ENCODE measurements at places on chromosomes 2 and 18.

- no peak for DNase-seq
Observed at GRCh38 chr2:228535396-228535795, 353.9 kb upstream of the SPHKAP start.

DNA sequence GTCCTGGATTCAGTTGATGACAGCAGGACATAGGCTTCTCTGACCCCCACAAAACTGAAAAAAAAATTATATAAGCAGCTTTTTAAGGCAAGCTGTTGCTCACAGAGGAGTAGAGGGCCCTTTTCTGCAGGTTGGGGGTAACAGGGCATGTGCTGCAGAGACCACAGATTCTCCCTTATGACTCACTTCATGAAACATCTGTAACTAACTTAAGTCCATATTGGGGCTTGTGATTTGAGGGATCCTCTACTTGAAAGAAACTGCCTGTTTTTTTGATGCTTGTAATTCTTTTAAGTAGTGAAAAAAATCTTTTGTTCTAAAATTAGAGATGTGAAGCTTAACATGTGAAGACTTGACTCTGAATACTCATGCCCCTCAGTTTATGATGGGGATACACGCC lies 33.4 kb downstream of the XRCC5 start:
- peak; percentile 72 for DNase-seq

- DNase-seq: no peak
Observed at GRCh38 chr2:96495982-96496629, 9.1 kb downstream of the NEURL3 start.

- DNase-seq: no peak
Observed at GRCh38 chr2:85130407-85130806, 2.8 kb upstream of the TCF7L1 start.

DNA sequence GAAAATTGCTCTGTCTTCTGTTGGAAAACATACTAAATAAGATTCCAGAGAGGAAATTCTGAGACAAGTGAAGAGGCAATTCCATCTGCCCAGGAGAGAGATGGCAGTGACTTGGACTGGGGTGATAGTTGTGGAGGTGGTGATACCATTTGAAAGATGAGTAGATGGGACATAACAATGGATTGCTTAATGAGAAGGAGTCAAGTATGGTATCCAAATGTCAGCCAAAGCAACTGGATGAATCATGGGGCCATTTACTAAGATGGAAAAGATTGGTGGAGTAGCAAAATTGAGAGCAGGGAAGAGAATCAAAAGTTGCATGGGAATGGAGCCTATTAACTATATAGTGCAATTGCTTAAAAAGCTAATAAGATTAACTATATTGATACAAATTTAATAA lies 222.1 kb downstream of the ETAA1 start:
- DNase-seq: no peak

DNA sequence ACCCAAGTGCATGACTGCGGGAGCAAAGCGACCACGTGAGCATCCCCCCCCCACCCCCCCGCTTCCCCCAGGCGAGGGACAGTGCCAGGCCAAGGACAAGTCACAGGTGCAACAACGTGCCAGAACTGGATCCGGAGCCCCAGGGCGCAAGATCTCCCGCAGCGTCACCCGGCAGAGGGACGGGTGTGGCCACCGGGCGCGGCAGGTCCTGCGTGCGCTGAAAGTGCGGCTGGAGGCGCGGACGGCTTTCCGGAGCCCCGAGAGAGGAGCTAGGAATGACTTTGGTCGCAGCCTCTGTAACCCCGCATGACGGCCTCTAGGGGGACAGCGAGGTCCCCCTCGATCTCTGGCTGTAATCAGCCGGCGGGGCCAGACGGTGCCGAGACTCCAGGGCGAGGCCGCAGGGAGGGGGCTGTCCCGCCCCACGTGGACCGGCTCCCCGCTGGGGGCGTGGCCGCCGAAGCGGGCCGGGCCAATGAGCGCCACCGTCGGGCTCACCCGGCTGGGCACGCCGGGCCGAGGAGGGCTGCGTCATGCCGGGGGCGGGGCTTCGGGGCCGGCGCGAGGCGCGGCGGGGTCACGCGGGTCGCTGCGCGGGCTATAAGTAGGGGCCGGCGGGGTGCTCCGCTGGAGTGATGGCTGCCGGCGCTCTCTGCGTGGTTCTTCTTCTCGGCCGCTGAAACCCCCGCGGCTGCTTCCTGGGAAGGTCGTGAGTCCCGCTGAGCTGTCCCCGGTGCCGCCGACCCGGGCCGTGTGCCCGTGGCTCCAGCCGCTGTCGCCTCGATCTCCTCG lies at the start of gene SLC20A1:
Gene SLC20A1, plus strand, starts transcription at position 630 of the 792 bp plus-strand sequence. CDS start 890 bp downstream, outside the sequence.
- DNase-seq: peak; percentile 88

DNA sequence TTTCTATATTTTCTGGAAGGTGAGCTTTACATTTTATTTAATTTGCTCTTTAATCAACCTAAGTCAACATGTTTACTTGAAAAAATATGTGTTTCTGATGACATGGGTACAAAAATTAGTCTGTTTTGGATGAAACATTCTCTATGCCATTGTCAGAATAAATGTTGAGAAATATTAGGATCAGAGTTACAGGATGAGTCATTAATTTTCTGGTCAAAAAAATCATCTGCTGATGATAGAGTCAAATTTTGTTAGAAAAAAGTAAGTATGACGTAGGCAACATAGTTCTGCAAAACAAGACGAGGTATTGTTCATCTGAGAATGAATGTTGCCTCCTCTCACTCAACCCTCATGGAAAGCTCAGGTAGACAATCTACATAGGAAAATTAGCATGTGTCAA lies 107.6 kb upstream of the CAVIN2 start:
- no peak for DNase-seq

GRCh38 chr2:144032566-144032965 lies 487.4 kb downstream of the ZEB2 start:
- DNase-seq: peak; percentile 69

- DNase-seq: no peak
Observed at GRCh38 chr2:207873794-207874193, 104.1 kb upstream of the FZD5 start.

GRCh38 chr2:197205585-197206215 lies 104.9 kb downstream of the ANKRD44 start:
- no peak for DNase-seq

- DNase-seq: no peak
Observed at GRCh38 chr2:75622500-75622899, 24.1 kb upstream of the MRPL19 start.

DNA sequence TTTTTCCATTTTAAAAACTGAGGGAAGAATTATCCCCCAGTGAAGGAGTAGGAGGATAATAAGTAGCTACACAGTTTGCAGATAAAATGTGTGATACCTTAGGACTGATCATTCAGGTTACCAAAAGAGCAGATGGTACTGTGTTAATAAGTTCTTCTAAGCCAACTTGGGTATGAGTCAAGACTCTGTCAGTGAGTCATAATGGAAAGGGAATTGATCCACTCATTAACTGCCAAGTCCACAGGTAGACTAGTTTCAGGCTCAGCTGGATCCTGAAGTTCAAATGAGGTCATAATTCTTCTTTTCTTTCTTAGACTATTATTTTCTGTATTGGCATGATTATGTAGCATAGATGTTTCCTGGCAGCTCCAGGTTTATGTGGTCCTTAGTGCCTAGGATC lies 142.4 kb upstream of the ALPP start:
- no peak for DNase-seq

- DNase-seq: no peak
Observed at GRCh38 chr18:60838677-60839076, 466.1 kb upstream of the MC4R start.

- DNase-seq: no peak
Observed at GRCh38 chr2:10305254-10305635, 2.5 kb downstream of the HPCAL1 start.

DNA sequence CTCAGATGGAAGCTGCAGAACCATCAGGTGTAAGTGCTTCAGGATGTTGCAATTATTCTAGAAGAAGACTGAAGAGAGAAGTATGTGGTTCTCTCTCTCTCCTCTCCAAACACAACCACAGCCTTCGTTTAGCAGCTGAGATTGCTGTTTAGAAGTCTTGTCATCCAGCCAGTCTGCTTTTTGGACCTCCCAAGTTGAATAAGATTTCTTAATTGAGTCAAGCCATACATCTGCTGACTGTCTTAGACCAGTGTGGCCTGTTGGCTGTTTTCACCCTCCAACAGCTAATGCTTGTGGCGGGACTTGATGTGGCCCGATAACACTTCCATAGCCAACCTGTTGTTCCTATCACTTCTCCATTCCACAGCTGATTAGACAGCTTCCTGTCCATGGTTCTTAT lies 91.3 kb upstream of the TMEM17 start:
- peak; percentile 95 for DNase-seq

GRCh38 chr18:48181087-48181823 lies 227.9 kb downstream of the ZBTB7C start:
- DNase-seq: no peak

GRCh38 chr2:18598848-18599484 lies 9.6 kb upstream of the NT5C1B start:
- no peak for DNase-seq

DNA sequence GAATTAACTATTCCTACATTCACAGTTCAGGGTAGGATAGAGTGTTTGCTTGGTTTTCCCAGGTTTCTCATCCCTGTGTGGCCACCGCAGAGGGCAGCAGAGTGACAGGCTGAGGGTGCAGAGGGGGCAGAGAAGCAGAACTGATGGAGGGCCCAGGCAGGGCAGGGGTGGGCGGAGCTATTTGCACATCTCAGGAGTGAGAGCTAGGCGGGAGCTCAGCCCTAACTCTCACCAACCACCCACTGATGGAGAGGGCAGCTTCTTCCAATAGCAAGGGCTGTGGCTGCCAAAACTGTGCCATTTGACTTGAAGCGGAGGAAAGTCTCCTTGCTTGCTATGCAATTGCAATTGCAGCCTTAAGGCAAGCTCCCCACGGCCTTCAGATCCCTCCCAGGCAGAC lies 12.0 kb upstream of the DARS1 start:
- no peak for DNase-seq

- no peak for DNase-seq
Observed at GRCh38 chr2:73069041-73069854, 2.3 kb downstream of the SFXN5 start.

DNA sequence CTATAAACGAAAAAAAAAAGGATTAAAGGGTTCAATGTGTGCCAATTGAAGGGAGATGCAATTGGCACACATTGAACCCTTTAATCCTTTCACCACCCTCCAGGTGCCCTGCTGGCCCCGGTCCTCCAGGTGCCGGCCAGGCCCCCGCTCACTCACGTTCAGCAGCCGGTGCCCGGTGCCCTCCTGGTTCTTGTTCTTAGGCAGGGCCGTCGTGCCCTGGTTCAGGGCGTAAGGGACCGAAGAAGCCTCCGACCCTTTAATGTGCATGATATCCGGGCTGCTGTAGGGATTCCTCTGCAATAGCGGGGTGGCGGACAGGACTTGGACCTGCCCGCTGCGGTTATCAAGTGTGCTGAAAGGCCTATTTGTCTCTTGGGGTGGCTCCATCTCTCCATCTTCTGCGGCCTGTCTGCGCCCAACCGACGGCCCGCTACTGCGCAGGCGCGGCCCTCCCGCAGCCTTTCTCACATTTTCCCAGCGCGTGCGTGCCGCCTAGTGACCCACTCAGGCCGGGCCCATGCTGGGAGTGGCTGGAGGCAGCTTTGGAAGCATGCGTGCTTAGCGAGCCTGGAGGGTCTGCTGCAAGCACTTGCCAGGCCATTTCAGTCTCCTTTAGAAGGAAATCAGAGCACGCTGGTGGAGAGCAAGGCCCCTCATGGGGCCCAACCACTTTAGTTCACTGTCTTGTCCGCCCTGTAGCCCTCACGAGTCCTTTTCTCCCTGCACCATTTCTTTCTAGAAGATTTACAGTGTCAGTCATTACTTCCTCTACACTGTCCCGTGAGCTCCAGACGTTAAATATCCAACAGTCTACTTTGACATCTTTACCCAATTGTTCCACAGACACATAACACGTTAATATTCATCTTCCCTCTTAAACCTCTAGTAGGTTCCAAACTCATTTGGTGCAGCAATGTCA lies 24.3 kb downstream of the TMEM237 start:
- peak; percentile 40 for DNase-seq

GRCh38 chr2:39805936-39806608 lies 27.0 kb upstream of the THUMPD2 start:
- DNase-seq: no peak

DNA sequence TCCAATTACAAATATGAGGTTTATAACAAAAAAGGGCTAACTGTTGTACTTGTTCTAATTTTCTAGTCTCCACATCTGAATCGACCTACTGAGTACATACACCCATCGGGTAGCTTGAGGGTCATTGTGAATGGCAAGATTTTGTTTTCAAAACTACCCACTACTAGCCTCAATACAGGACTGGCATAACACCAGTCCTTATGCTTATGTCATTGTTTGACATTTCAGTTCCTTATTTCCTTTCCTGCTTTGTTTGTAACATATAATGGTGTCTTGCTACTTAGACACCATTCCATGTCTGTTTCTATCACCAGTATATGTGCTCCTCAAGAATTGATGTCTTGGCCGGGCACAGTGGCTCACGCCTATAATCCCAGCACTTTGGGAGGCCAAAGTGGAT lies 86.0 kb downstream of the EPHA4 start:
- no peak for DNase-seq

DNA sequence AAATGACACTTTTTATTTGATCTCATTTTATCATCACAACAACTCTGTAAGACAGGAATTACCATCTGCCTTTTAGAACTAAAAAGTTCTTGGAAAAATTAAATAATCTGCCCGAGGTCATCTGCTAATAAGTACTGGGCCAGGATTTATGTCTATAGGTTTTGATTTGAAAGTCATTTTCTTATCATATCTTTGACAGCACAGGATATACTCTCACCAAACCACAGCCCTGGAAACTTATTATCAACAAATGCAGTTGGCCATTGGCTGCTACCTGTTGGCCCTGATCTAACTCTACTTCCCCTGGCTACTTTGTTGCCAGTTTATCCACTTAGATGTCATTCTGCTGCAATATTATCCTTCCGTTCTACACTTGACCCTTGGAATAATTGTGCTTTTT lies 354.6 kb downstream of the RAD51AP2 start:
- DNase-seq: no peak

- peak; percentile 23 for DNase-seq
Observed at GRCh38 chr18:39841482-39842365, 2113.3 kb upstream of the PIK3C3 start.

GRCh38 chr2:103166456-103167324 lies 404.9 kb downstream of the TMEM182 start:
- DNase-seq: no peak

GRCh38 chr18:25701821-25702220 lies 349.9 kb upstream of the ZNF521 start:
- DNase-seq: no peak

GRCh38 chr2:85248773-85249509 lies 78.8 kb downstream of the TGOLN2 start:
- peak; percentile 95 for DNase-seq

- no peak for DNase-seq
Observed at GRCh38 chr2:148484066-148484465, 160.5 kb upstream of the EPC2 start.

GRCh38 chr2:37585295-37585908 lies 86.0 kb downstream of the CDC42EP3 start:
- DNase-seq: no peak

- no peak for DNase-seq
Observed at GRCh38 chr2:150136401-150136800, 351.1 kb downstream of the RND3 start.

DNA sequence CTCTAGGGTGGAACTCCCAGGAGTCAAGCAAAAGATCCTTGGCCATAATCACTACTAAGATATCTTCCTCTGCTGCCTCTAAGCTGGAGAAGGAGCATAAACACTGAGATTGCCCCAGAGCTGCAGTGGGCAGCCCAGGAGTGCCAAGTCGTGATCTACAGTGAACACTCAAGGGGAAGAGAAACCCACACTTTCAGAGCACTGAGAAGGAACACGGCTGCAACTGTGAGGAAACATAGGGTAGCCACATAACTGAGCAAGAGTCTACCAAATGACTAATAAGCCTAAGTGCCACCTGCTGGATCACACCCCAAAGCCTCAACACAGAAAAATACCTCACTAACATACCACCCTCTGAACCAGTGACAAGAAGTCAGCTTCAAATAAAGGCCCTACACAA lies 79.6 kb upstream of the RAB12 start:
- no peak for DNase-seq
